Activated CD8-positive, alpha-beta memory T cell treated with anti-CD3 and anti-CD28 coated beads, Interleukin-2, amount 10 ng/mL, durations not matched to agents 7 days and 5 days (primary cell): ENCODE measurements at places on chromosomes 5 and 9. TPM values are rescaled to one million over a fixed set of nuclear protein-coding genes. Genes with fewer than 3 reads are reported as not detected.

DNA sequence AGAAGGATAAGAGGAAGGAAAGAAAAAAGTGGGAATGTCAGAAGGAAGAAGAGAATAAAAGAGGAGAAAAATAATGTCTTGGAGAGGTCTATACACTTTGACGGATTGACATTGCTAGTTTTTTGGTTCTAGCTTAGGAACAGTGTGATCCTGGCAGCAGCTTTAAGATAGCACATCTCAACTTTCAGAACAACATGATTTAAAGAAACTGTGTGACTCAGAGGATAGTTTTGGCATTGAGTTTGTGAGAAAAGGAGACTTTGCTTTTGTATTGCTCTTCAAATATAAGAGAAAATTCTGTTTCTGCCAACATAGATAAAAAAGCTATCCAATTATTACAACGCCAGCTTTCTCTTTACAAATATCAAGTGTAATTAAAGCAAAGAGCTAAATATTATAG lies 260.7 kb upstream of the ARRDC3 start:
- DNase-seq: no peak
- no peak overlapping the region for H3K27ac ChIP-seq
- no peaks in the 10 kb centered on the region for H3K27me3 ChIP-seq

Gene CKMT2
- not detected for total RNA-seq

Gene DBN1
- 81.5 TPM for total RNA-seq

Gene STING1
- 103 TPM for total RNA-seq

DNA sequence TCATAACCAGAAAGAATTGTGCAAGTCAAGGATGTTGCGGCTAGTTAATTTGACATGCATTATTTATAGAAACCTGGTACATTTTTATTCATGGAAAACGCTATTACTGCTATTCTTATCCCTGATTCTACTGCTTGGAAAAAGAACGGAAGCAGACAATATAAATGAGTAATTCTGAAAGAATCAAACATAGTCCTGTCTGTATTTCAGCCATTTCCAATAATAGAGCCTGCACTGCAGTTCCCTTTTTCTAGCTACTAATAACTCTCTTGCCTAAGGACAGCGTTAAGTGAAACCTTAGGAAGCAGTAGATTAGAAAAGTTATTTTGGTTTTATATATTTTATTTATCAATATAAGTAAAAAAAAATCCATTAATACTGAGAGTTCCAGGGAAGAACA lies 414.9 kb downstream of the CYLC2 start:
- no peak overlapping the region for H3K27ac ChIP-seq
- no peak overlapping the region for H3K4me3 ChIP-seq
- no peaks in the 10 kb centered on the region for H3K27me3 ChIP-seq
- H3K4me1 ChIP-seq: no peaks in the 10 kb centered on the region
- DNase-seq: no peak
- no peaks in the 10 kb centered on the region for H3K36me3 ChIP-seq

GRCh38 chr9:34551751-34552605 lies 29.2 kb upstream of the ENHO start:
- no peaks in the 10 kb centered on the region for H3K4me1 ChIP-seq
- no peaks in the 10 kb centered on the region for H3K36me3 ChIP-seq
- no peak overlapping the region for H3K4me3 ChIP-seq

DNA sequence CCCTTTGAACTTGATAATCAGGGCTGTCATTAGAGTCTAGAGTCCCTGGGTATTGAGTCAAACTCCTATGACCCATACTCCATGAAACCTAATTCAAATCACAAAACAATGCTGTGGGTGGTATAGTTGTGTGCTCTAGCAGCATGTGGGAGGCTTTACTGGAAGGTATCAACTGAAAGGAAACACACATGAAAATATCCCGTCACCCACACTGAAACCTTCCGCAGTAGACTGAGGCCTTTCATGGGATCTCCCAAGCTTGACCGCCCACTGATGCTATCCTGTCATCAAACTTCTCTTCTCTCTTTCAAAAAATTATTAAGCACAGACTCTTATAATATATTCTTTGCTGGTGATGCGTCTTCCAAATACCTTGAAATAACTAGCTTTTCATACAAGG lies 569.1 kb upstream of the MEF2C start:
- no peak for DNase-seq
- no peaks in the 10 kb centered on the region for H3K27me3 ChIP-seq
- no peaks in the 10 kb centered on the region for H3K36me3 ChIP-seq
- no peaks in the 10 kb centered on the region for H3K4me1 ChIP-seq

DNA sequence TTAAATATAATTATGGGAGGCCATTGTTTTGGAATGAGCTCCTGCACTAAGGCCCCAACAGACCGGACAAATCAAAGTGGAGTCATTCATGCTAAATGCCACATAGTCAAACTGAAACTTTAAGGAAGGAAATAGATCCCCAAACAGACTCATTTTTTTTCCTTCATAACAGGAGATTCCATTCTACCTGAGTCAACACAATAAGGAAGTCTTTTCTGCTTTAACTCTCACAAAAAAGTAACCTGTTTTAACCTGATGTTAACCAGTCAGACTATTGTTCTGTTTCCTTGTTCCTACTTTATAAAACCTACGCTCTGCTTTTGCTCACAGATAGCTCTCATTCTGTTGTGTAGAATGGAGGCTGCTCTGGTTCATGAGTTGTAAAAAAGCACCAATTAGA lies 234.9 kb downstream of the YTHDC2 start:
- H3K36me3 ChIP-seq: no peaks in the 10 kb centered on the region
- no peaks in the 10 kb centered on the region for H3K4me1 ChIP-seq
- no peaks in the 10 kb centered on the region for H3K27me3 ChIP-seq
- H3K27ac ChIP-seq: no peak overlapping the region
- H3K4me3 ChIP-seq: no peak overlapping the region

DNA sequence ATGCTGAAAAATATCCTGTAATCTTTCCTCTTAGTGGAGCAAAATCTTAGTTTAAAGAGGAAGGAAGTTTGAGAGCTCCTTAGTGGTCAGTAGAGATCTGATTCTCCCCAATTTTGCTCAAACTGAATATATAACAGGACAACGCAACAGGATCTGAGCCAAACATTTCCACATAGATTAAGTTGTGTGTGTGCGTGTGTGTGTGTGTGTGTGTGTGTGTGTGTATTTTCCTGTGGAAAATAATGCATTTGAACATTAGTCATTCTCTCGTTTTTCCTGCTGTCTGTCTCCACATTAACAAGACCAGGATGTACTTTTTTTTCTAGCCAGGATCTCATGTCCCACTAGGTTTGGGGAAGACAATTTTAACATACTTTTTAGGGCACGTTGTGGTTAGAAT lies 312.1 kb upstream of the CDH18 start:
- H3K27me3 ChIP-seq: no peaks in the 10 kb centered on the region
- no peak overlapping the region for H3K27ac ChIP-seq
- H3K4me3 ChIP-seq: no peak overlapping the region
- no peak for DNase-seq
- no peaks in the 10 kb centered on the region for H3K4me1 ChIP-seq
- H3K36me3 ChIP-seq: no peaks in the 10 kb centered on the region

DNA sequence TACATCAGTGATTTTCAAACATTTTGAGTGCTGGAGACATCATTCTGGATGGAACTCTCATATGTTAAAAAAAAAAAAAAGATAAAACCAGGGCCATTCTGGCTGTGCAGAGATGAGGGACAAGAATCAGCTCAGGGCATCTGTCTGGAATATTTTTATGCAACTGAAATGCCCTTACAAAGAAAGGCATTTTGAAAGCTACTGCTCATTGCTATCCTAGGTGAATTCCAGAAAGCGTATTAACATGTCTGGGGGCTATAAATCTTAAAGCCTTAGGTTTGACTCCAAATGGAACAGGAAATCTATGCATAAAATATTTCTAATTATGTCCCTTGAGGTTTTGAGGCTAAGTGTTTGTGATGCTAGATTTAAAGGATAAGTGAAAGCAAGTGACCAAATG lies 14.9 kb upstream of the PCSK1 start:
- no peaks in the 10 kb centered on the region for H3K4me1 ChIP-seq
- no peak overlapping the region for H3K27ac ChIP-seq
- peaks cover 41% of the 10 kb centered on the region for H3K27me3 ChIP-seq
- no peak overlapping the region for H3K4me3 ChIP-seq
- no peaks in the 10 kb centered on the region for H3K36me3 ChIP-seq

Gene FAXDC2
- total RNA-seq: not detected

DNA sequence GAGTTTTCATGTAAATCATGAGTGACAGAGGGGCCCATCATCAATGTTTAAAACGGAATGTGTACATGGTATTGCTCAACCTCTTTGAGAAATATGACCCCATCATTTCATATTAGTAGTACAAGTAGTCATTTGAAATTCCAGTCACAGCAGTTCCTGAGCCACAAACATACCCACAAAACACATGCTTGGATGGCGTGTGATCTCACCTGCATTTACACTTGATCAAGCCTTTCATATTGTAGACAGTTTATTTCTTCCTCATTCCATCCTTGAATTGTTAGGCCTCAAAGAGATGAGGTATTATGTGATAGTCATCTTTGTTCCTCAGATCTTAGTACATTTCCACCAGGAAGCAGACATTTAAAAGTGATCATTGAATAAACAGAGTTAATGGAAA lies 96.8 kb upstream of the TAS2R1 start:
- DNase-seq: no peak
- H3K36me3 ChIP-seq: no peaks in the 10 kb centered on the region
- H3K27ac ChIP-seq: no peak overlapping the region
- H3K27me3 ChIP-seq: no peaks in the 10 kb centered on the region

Gene LECT2
- total RNA-seq: not detected
